ENCODE measurements at places on chromosomes 12 and 14.

- DNase-seq: no peak
- no peaks in the 10 kb centered on the region for H3K27me3 ChIP-seq
- H3K4me1 ChIP-seq: peaks cover 56% of the 10 kb centered on the region
- peaks cover 36% of the 10 kb centered on the region for H3K36me3 ChIP-seq
Observed at GRCh38 chr12:113228394-113229028, 7.2 kb downstream of the TPCN1 start.

GRCh38 chr12:122079532-122080081 is 1.1 kb downstream of the MLXIP start:
- DNase-seq: no peak
- no peaks in the 10 kb centered on the region for H3K27me3 ChIP-seq
- H3K27ac ChIP-seq: peak overlapping the region; percentile 79
- H3K4me3 ChIP-seq: peak overlapping the region; percentile 86
- peaks cover 36% of the 10 kb centered on the region for H3K36me3 ChIP-seq
- peaks cover 59% of the 10 kb centered on the region for H3K4me1 ChIP-seq

DNA sequence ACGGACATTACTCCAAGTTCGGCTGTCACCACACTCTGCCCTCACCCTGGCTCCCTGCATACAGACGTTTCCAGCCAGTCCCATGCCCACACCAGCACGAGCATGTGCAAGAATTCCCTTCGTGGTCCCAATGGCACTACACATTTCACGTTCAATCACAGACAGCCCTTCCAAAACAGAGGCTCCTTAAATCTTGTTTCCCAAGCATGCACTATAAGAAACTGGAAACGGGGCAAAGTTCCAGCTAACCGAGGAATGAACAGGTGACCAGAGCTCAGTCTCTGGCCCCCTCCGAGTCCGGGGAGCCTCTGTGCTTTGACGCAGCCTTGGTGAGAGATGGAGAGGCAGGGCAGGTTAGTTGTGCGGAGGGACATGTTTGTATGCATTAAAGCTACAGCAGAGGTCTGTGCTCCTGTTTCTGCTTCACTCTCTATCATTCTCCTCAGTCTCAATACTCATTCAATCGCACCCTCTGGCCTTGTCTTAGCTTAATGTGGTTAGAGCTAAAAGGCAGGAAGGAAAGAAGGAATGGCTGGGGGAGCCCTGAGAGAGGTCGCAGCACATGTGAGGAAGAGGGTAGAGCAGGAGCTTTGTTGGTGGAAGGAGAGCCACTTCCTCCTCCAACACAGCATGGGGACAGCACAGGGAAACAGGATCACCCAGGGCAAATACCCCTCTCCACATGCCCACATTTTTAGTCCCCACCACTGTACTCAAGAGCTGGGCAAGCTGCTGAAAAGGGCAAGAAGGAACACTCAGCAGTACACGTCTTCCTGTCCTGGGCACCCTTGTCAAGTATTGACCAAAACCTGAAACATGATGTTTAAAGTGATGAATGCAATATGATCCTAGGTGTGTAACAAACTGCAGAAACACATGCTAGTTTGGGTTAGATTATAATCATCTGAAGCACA is 12.2 kb upstream of the SELPLG start:
- peak overlapping the region; percentile 84 for H3K27ac ChIP-seq
- peaks cover 39% of the 10 kb centered on the region for H3K4me1 ChIP-seq
- H3K36me3 ChIP-seq: peaks cover 32% of the 10 kb centered on the region
- no peak overlapping the region for H3K4me3 ChIP-seq
- no peak for DNase-seq

GRCh38 chr12:77339610-77340009 is 274.2 kb upstream of the E2F7 start:
- no peak for DNase-seq
- no peaks in the 10 kb centered on the region for H3K36me3 ChIP-seq
- H3K27ac ChIP-seq: no peak overlapping the region
- no peaks in the 10 kb centered on the region for H3K4me1 ChIP-seq

DNA sequence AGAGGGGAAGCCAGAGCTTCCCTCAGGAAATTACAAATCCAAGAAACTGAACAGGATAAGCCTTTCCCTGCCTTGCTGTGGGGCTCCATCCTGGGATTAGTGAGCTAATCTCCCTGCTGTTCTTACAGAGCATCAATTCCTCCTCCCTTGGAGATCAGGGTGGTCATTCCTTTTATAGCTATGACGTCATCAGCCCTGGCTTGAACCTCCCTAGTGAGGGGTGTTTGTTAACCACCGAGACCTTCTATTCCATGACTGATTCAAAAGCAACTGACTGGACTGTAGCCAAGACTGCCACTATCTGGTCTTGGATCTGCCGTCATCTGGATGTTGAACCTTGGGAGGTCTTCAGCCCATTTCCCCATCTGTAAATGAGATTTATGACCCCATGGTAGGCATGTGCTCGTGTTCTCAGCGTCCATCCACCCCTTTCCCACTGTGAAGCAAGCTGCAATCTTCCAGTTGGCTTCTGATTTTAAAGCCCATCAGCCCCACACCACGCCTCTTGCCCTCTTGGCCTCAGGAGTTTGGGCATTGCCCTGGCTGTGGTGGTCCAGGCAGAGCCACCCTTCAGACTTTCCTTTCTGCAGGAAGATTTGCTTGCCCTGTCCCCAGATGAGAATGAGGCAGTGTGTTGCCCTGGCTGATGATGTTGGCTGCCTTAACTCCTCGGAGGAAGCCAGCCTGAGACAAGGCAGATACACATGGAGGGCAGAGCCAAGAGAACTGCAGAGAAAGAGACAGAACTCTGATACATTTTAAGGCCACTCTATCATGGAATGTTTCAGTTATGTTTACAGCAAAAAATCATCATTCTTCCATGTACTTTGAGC is 59.6 kb upstream of the ACTN1 start:
- H3K27me3 ChIP-seq: peaks cover 59% of the 10 kb centered on the region
- H3K4me3 ChIP-seq: no peak overlapping the region
- no peaks in the 10 kb centered on the region for H3K36me3 ChIP-seq
- DNase-seq: no peak
- no peak overlapping the region for H3K27ac ChIP-seq

DNA sequence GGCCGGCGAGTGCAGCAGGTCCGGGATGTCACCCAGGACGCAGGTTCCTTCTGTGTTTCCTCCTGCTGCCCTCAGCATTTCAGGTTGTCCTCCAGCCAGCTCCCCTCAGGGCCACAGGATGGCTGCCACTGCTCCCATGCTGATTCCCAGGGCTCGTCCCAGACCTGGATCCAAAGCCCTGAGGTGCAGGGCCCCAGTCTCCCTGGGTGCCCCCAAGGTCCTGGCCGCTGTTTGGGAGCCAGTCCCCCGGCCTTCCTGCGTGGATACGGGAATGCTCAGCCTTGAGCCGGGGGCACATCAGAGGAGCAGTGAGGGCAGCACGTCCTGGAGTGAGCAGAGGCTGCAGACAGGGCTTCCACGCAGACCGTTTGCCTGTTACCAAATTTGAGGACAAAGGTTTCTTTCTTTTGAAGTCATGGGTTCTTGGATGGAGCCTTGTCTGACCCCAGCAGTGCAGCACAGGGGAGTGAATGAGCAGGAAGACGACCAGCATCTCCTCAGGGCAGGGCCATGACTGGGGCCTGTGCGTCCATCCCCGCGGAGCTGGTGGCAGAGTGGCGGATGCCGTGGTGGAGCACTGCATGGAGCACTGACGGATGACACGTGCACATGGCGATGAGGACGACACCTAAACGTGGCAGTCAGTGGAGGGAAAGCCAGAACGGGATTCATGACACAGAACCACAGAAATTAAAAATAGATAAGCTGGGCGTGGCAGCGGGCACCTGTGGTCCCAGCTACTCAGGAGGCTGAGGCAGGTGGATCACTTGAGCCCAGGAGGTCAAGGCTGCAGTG is 12.5 kb upstream of the CACNA2D4 start:
- DNase-seq: no peak
- no peaks in the 10 kb centered on the region for H3K27me3 ChIP-seq
- no peak overlapping the region for H3K27ac ChIP-seq

DNA sequence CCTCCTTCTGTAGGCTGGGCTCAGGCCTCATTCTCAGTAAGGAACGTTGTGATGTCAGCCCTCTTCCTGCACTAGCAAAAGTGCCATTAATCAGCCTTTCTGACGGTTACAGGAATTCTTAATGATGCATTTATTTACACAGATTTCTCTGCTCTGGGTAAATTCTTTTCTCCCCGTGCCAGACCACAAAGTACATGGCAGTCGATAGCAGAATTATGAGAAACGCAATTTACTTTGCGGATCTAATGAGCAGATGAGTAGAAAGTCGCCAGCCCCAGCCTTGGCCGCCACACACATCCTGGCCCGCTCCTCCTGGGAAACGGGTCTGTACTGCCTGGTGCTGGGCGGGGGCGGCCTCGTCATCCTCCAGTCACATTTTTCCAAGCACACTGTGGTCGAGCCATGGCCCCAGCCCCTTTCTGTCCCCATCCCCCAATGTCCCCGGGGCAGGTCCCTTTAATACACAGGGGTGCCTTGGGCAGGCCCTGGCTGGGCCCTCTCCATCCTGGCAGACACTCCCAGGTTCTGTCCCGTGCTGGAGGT is 25.9 kb downstream of the NOC4L start:
- H3K27me3 ChIP-seq: peaks cover 2% of the 10 kb centered on the region
- no peaks in the 10 kb centered on the region for H3K36me3 ChIP-seq

DNA sequence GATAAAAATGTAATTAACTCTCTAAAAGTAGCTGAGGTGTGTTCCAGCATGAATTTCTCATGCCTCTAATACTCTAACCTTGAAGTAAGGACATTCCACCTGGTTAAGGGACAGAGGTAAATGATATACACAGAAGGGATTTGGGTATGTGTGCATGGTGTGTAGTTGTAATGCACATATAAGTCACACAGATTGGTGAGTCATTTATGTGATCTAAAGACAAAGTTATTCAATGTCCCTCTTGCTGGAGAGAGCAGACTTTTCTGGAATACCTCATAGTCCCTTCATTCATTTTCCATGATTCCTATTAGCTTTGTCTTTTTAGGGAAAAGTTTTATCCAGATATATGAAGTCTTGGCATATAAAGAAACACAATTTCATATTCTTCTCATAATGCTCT is 234.9 kb downstream of the SNAPC1 start:
- no peak for DNase-seq
- no peak overlapping the region for H3K4me3 ChIP-seq
- H3K27me3 ChIP-seq: peaks cover 2% of the 10 kb centered on the region
- H3K4me1 ChIP-seq: no peaks in the 10 kb centered on the region
- H3K27ac ChIP-seq: no peak overlapping the region

DNA sequence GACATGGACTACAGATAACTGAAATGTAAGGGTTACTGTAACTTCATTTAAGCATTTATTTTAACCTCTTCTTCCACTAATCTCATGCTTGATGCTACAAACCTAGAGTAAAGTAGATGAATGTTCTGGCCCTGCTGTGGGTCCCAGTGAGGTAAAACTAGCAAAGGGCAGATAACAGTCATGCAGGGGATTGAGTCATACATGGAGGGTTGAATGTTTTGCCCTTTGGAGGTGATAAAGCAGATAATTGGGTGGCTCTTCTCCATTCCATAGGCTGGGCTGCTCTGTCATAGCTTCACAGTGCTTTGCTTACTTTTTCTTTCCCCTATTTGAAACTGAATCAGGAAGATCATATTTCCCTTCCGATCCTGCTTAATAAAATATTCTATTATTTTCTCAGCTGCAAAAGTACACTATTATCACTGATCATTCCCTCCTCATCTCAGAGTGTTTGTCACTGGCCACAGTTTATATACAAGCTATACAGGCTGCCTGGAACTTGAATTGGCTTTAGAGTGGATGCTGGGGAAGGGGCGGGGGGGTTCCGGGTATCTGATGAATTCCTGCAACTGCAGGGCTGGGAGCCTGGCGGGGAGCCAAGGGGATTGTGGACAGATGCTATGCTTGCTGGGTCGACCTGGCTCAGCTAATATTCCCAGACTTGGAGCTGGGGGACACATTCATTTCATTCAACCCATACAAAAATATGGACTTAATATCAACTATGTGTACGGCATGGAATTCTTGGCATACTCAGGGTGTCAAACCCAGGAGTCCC is 235.1 kb downstream of the NRXN3 start:
- DNase-seq: no peak
- H3K4me1 ChIP-seq: peaks cover 3% of the 10 kb centered on the region
- H3K27me3 ChIP-seq: no peaks in the 10 kb centered on the region
- H3K36me3 ChIP-seq: no peaks in the 10 kb centered on the region
- H3K4me3 ChIP-seq: no peak overlapping the region
- H3K27ac ChIP-seq: no peak overlapping the region

- H3K36me3 ChIP-seq: no peaks in the 10 kb centered on the region
- peak; percentile 74 for DNase-seq
- H3K4me1 ChIP-seq: no peaks in the 10 kb centered on the region
Observed at GRCh38 chr14:92352158-92352985, 29.4 kb downstream of the SLC24A4 start.

- no peaks in the 10 kb centered on the region for H3K4me1 ChIP-seq
- H3K27ac ChIP-seq: no peak overlapping the region
- no peak for DNase-seq
- H3K27me3 ChIP-seq: peaks cover 36% of the 10 kb centered on the region
- H3K36me3 ChIP-seq: no peaks in the 10 kb centered on the region
Observed at GRCh38 chr12:29782285-29782870, 1.4 kb downstream of the TMTC1 start.

DNA sequence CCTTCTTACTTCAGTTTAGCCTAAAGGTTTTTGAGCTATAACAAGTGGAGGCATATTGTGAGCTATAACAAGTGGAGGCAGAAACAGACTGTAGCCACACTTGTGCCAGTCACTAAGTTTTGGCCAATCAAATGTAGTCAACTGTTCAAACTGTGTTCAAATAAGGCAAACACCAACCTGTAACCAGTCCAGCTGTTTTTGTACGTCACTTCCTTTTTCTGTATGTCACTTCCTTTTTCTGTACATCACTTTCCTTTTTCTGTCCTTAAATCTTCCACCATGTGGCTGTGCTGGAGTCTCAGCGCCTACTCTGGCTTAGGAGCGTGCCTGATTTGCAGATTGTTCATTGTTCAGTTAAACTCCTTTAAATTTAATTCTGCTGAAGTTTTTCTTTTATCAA is 79.7 kb downstream of the FUT8 start:
- H3K27me3 ChIP-seq: no peaks in the 10 kb centered on the region
- H3K27ac ChIP-seq: no peak overlapping the region
- no peak overlapping the region for H3K4me3 ChIP-seq

DNA sequence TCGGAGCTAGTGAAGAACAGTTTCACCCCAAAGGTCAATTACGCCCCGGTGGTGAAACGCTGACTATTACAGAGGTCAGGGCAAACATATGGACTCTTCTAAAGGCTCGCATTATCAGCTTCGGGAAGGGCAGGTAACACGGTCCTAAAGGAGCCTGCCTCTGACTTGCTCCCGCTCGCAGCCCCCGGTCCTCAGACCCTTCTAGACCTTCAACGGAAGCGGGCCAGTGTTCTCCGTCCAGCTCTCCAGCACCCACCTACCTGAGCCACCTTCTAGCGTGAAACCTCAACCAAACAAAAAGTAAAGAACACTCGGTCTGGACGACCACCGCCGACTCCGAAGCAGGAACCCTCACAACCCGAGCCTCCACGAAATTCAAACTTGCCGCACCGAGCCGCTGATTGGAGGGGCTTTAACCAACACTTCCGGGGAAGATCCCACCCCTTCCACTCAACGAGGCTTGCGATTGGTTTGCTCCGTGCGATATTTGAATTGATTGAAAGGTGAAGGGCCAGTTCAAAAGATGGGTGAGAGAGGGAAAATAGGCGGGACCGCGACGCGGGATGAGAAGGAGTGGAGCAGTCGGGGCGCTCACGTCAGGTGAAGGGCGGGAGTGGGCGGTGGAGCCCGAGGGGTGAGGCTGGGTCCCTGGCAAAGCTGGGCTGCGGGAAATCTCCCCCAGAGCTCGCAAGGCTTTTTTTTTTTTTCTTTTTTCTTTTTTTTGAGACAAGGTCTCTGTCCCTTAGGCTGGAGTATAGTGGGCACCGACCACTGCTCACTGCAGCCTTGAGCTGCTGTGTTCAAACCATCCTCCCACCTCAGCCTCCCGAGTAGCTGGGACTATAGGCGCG is at the start of gene DLGAP5:
TSS of gene DLGAP5 (minus strand) at position 383 of the 851 bp plus-strand sequence. CDS start 2,406 bp downstream, outside the sequence.
- peaks cover 4% of the 10 kb centered on the region for H3K27me3 ChIP-seq
- peak within 1 kb of the TSS; percentile 98 for H3K4me3 ChIP-seq
- H3K36me3 ChIP-seq: peaks cover 35% of the 10 kb centered on the region
- peak within 1 kb of the TSS; percentile 97 for H3K27ac ChIP-seq
- peak; percentile 97 for DNase-seq
